Anterior cingulate cortex (tissue), 58 donors: ENCODE measurements at places on chromosomes 4 and X.

GRCh38 chrX:17788439-17788838, 51.1 kb downstream of the SCML1 start:
- DNase-seq = peak; percentile 3

GRCh38 chrX:24347881-24348280, 12.6 kb upstream of the SUPT20HL1 start:
- no peak for DNase-seq

GRCh38 chr4:150012851-150013360, 65.3 kb upstream of the DCLK2 start:
- no peak for DNase-seq

DNA sequence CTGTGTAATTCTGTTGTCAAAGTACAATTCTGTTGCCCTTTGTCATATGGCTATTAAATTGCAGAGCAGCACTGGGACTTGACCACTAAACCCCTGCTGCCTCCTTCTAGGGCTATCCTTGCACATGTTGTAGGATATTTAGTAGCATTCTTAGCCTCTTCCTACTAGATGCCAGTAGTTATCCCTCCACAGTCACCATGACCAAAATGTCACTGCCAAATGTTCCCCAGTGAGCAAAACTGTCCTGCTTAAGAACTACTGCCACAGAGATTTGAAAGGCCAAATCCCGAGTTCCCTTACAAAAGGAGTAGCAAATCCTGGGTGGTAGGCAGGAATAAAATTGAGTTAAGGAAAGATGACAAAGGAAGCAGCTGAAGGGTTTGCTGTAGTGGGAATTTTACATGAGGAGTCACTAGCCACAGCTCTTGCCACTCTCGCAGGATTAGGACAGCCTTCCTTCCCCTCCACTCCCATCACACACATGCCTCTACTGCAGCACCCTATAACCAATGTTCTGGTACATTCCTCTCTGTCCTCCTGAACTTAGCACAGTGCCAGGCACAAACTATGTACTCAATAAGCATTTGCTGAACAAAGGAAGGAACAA, 8.4 kb downstream of the APBB2 start:
- DNase-seq = no peak

GRCh38 chr4:18406264-18406663, 384.7 kb upstream of the LCORL start:
- DNase-seq = no peak

GRCh38 chr4:150078579-150079080, 385 bp downstream of the DCLK2 start:
- DNase-seq = no peak

GRCh38 chr4:137267024-137267423, 265.3 kb downstream of the PCDH18 start:
- no peak for DNase-seq

- DNase-seq = no peak
Observed at GRCh38 chr4:173243917-173244658, 75.5 kb downstream of the GALNT7 start.

GRCh38 chr4:165085946-165086345, 26.7 kb downstream of the TMEM192 start:
- DNase-seq = no peak

- peak; percentile 25 for DNase-seq
Observed at GRCh38 chr4:168631241-168632162, 134.7 kb downstream of the PALLD start.
